Trophoblast cell (in vitro differentiated cells and primary cell): ENCODE measurements at places on chromosomes 6 and 20.

DNA sequence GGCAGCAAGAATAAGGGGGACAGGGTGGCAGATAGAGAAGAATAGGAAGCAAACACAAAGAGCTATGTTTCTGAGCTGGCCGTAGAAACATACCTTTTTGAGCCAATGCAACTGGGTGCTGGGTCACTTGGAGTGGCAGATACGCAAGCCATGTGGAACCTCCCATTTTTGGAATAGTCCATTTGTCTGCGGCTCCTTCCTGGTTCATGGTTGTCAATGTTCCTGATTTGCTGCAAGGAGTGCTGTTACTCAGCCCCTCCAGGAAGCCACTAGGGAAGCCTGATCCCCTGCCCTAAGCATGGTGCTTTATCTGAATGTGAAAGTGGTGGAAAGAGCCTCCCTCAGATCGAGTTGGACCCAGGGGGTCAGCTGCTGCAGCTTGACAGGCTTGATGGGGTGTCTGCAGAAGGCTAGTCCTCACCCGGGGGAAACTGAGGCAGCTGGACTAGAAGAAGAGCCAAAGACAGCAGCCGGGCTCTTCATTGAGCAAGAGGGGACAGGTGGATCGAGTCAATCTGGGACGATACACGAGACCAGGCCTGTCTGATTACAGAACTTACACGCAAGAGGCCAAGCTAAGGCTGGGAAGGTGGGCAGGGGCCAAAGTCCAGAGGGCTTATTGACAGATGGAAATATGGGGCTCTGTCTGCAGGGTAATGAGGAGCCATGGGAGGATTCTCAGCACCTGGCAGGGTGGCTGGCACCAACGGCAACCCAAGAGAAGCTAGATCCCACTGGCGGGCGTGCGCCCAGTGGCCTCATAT lies 57.4 kb upstream of the CTNNBL1 start:
- DNase-seq, result no peak

- DNase-seq, result no peak
These were observed 160.7 kb downstream of the UST start for GRCh38 chr6:148907573-148907972.

GRCh38 chr6:130520221-130520620 lies 154.4 kb downstream of the TMEM200A start:
- DNase-seq, result no peak

GRCh38 chr6:132604635-132605152 lies 15.2 kb upstream of the TAAR5 start:
- no peak for DNase-seq

DNA sequence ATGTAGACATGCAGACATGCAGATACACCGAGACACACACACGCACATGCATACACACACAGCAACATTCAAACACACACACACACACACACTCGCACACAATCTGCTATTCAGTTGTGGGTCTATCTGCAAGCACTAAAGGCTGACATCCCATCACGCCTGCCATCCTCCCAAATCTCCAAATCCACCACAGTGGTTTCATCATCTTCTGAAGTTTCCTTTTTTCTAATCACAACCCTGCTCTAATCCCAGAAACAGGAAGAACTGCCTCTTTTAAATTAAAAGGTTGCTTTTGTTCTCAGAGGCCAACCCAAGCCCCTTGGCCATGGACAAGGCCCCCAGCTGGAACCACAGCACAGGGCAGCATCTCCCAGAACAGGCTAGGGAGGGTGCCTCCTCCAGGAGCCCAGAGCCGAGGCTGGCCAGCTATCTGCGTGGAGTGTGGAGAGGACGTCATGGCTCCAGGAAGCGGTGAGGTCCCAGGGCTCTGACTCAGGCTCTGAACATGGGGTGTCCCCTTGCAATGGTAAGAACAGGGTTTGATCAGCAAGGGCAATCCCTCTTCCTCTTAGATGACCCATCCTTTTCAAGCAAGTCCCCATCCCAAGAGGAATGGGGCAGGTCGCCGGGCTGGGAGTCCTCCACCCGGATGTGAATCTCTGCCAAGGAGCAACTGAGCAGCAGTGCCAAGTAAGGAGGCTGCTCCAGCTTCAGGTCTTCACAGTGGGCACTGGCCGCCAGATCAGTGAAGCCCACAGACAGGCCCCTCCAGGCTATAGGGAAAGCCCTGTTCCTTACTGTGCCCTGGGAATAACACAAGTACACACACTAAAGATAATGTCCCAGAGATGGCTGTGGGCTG lies 14.7 kb downstream of the FOXF2 start:
- DNase-seq, result no peak

DNA sequence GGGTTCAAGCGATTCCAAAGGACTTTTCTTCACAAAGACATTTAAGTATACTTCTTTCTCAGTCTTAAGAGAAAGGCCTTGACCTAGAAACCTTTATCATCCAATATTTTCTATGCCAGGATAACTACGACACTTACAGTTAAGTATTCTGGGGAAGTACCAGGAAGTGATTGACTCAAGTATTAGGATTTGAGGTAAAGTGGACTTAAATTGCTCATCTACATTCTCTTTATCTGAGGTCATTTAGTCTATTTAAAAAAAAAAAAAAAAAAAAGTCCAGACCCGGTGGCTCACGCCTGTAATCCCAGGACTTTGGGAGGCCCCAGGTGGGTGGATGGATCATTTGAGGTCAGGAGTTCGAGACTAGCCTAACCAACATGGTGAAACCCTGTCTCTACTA lies 114.7 kb downstream of the ZFAND3 start:
- no peak for DNase-seq

DNA sequence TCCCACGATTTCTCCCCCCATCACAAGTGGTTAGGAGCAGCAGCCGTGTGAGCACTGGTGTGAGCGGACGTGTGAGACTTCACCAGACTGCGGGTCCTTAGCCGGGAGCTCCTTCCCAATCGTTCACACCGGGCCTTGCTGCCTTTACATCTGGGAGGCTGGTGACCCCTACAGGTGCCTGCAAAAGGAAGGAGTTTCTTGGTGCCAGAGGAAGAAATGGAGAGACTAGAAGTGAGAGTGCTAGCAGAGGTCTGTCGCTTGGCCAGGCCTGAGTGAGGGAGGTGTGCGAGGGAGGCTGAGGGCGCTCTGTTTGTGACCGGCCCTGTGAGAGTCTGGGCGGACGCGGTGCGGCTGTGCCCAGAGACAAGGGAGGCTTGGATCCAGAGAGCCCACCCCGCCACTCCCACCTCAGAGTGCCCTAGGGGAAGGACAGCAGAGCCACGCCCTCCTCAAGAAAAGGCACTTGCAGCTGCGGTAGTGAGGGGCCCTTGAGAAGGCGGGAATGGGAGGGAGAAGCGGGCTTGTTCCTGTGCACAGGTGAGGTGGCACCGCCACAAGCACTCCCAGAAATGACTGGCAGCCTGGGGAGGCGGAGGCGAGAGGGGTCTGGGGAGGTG lies 10.0 kb upstream of the ARMC2 start:
- DNase-seq, result peak; percentile 55

DNA sequence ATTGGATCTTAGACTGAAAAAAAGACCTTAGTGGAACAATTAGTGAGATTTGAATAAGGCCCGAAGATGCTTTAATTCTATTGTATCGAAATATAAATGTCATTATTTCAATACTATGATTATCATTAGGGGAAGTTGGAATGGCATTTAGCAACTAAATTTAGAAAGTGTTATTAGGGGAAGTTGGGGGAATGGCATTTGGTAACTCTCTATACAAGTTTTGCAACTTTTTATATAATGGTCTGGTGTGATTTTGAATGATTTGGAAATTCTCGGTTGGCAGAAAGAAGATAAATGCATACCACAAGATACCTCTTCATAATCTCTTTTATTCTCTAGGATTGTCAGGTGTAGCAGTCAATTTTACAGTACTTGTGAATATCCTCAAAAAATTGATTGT lies 49.2 kb downstream of the RNF144B start:
- DNase-seq, result no peak

- DNase-seq, result no peak
These were observed 101.5 kb downstream of the CD2AP start for GRCh38 chr6:47579040-47579439.

- DNase-seq, result no peak
These were observed 36.8 kb upstream of the KLHL31 start for GRCh38 chr6:53702316-53702715.
